ENCODE measurements at places on chromosomes 5 and 9. TPM values are rescaled to one million over a fixed set of nuclear protein-coding genes. Genes with fewer than 3 reads are reported as not detected.

DNA sequence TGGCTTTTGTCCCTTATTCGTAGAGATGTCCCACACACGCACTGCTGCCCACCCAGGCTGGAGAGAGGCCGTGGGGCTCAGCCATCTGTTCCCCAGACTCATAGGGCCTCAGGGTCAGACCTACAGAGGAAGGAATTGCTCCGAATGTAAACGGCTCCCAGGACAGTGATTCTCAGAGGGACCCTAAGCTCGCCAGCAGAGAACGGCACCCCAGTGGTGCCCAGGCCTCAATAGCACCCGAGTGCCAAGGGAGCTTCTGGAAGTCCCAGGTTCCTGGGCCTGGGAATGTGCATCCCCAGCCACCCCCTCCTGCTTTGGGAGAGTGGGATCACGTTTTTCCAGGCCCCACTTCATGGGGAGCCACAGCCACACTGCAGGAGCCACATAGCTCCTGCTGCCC lies 32.9 kb upstream of the CNOT6 start:
- no peaks in the 10 kb centered on the region for H3K27me3 ChIP-seq
- no peak overlapping the region for H3K27ac ChIP-seq
- DNase-seq: no peak
- no peaks in the 10 kb centered on the region for H3K36me3 ChIP-seq
- H3K4me3 ChIP-seq: no peak overlapping the region
- peaks cover 2% of the 10 kb centered on the region for H3K4me1 ChIP-seq

The CCDC192 gene
- not detected for total RNA-seq

DNA sequence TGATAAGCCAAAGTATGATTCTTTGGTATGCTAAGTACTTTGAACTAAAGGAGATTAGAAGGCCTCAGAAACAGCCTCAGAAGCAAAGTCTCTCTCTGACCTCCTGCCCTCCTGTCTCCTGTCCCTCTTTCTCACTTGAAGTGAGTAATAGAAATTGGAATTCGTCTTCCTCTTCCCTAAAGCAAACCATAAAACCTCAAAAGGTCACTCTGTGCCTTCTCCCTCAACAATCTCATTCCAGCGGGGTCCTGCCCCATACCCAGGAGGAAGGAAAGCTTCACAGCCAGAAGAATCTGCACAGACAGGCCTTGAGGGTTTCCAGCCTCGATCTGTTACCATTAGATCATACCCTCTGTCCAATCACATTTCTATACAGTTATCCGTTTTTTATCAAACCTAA lies 87.8 kb downstream of the HAPLN1 start:
- no peaks in the 10 kb centered on the region for H3K4me1 ChIP-seq
- DNase-seq: no peak
- H3K27me3 ChIP-seq: no peaks in the 10 kb centered on the region
- no peak overlapping the region for H3K27ac ChIP-seq
- H3K4me3 ChIP-seq: no peak overlapping the region

- no peaks in the 10 kb centered on the region for H3K27me3 ChIP-seq
- no peaks in the 10 kb centered on the region for H3K36me3 ChIP-seq
- H3K27ac ChIP-seq: no peak overlapping the region
- H3K4me1 ChIP-seq: no peaks in the 10 kb centered on the region
- H3K4me3 ChIP-seq: no peak overlapping the region
These were observed 188.0 kb downstream of the ELAVL2 start for GRCh38 chr9:23638011-23638410.

GRCh38 chr9:19239955-19240354 lies 9.5 kb downstream of the DENND4C start:
- peaks cover 35% of the 10 kb centered on the region for H3K4me1 ChIP-seq
- no peak overlapping the region for H3K27ac ChIP-seq
- H3K36me3 ChIP-seq: peaks cover 7% of the 10 kb centered on the region
- no peaks in the 10 kb centered on the region for H3K27me3 ChIP-seq
- no peak overlapping the region for H3K4me3 ChIP-seq
- no peak for DNase-seq

The PDE8B gene
- 0.47 TPM for total RNA-seq

The PFN3 gene
- not detected for total RNA-seq

The CREBRF gene
- 10.2 TPM for total RNA-seq

The PCDHGA3 gene
- total RNA-seq: not detected

DNA sequence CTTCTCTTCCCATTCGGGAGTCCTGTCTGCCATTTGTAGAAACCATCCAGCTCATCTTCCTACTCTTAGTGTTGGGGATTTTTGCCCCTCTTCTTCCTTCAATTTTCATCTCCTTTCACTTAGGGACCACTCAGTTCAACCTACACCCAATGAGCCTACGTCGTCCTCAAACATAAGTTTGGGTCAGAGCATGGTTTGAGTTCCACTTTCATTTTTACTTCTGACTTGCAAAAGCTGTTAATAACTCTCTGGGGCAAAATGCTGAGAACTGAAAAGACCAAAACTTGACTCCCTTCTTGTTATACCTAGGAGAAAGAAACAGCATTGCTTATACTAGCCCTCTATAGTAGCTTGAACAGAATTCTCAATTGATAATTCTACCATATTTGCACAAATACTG lies 381.5 kb upstream of the MPDZ start:
- no peaks in the 10 kb centered on the region for H3K4me1 ChIP-seq
- H3K4me3 ChIP-seq: no peak overlapping the region
- DNase-seq: no peak
- no peak overlapping the region for H3K27ac ChIP-seq
- no peaks in the 10 kb centered on the region for H3K27me3 ChIP-seq

- DNase-seq: no peak
- H3K4me3 ChIP-seq: no peak overlapping the region
- no peaks in the 10 kb centered on the region for H3K36me3 ChIP-seq
- peaks cover 9% of the 10 kb centered on the region for H3K27me3 ChIP-seq
These were observed 1.2 kb upstream of the SLC4A9 start for GRCh38 chr5:140358738-140359310.

- peak; percentile 30 for DNase-seq
- H3K27me3 ChIP-seq: no peaks in the 10 kb centered on the region
- H3K36me3 ChIP-seq: peaks cover 2% of the 10 kb centered on the region
- peak overlapping the region; percentile 33 for H3K4me3 ChIP-seq
- H3K27ac ChIP-seq: peak overlapping the region; percentile 88
These were observed 3.3 kb upstream of the TTC39B start for GRCh38 chr9:15310107-15310850.

The NMRK1 gene
- 15.9 TPM for total RNA-seq

The DOLK gene
- total RNA-seq: 5.7 TPM

DNA sequence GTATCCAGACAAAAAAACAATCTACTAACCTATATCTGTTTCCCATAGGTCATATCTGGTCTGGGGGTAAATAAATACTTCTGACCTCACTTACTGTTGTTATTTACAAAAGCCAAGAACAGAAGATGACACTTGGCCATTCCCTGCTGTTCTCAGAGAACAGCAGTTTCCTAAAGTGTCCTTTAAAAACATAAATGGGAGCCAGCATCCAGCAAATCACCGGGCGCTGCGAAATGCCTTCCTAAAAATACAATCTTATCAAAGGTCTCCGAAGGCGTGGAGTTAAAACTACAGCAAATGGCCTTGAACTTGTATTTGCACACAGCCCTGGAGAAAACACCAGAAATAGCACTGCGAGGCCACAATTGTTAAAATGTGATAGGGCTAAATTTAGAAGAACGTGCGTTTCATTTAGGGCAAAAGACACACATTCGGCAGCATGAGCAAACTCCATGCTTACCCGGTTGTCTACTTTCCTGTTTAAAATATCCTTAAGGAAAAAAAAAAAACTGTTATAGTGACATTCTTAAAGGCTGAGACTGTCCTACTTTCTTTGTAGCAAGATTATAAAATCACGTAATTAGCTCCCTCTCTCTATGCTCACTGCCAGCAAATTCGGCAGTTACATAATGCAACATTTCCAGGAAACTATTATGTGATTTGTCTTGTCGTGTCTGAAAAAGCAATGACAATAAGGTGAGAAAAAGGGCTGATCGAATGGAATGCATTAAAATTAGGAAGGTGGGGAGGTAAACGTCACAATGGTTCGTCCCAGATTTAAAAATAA lies 1.5 kb downstream of the NFIL3 start:
- peaks cover 34% of the 10 kb centered on the region for H3K36me3 ChIP-seq
- peaks cover 59% of the 10 kb centered on the region for H3K4me1 ChIP-seq
- peak overlapping the region; percentile 99 for H3K4me3 ChIP-seq
- H3K27me3 ChIP-seq: peaks cover 4% of the 10 kb centered on the region

The C9orf40 gene
- 18.6 TPM for total RNA-seq
